ENCODE measurements at places on chromosomes 2 and 18.

GRCh38 chr18:2256577-2256976 is 314.7 kb downstream of the METTL4 start:
- DNase-seq, result no peak

DNA sequence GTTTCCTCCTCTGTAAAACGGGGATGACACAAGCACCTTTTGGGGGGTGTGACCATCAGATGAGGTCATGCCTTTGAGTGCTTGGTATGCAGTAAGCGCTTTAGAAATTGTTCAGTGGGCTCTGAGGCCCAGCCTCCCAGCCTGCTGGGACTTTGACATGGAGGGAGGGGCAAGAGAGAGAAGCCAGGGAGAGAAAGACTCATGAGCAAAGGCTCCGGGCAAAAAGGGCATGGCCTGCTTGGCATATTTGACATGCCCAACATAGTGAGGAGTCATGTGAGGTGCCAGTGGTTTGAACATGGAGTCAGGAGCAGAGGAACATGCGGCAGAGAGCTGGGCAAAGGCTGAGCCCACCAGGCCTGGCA is 14.0 kb downstream of the TNS1 start:
- DNase-seq, result no peak

DNA sequence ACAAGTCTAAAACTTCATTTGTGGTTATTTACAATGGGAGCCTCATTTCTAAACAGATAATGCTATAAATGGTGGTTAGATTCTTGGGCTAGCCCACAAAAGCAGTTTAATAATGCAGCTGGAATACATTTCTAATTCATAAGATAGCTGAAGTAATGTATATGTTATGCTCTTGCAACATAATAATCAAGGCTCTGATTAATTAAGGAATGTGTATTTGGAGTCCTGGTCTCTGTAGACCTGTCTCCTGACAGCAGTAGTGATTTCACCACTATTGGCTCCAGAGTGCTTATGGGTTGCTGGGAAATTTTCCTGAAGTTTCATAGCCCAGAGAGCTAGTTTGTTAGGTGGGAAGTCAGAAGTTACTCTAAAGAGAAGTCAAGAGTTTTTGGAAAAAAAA is 21.3 kb upstream of the CDC42EP3 start:
- no peak for DNase-seq

GRCh38 chr2:201709049-201709448 is 10.6 kb upstream of the MPP4 start:
- no peak for DNase-seq

Measured in GM20000 (cell line).